ENCODE measurements at places on chromosomes 7 and 10.
A peak's percentile ranks its signal among the peaks of the same experiment; 100 is the strongest.

DNA sequence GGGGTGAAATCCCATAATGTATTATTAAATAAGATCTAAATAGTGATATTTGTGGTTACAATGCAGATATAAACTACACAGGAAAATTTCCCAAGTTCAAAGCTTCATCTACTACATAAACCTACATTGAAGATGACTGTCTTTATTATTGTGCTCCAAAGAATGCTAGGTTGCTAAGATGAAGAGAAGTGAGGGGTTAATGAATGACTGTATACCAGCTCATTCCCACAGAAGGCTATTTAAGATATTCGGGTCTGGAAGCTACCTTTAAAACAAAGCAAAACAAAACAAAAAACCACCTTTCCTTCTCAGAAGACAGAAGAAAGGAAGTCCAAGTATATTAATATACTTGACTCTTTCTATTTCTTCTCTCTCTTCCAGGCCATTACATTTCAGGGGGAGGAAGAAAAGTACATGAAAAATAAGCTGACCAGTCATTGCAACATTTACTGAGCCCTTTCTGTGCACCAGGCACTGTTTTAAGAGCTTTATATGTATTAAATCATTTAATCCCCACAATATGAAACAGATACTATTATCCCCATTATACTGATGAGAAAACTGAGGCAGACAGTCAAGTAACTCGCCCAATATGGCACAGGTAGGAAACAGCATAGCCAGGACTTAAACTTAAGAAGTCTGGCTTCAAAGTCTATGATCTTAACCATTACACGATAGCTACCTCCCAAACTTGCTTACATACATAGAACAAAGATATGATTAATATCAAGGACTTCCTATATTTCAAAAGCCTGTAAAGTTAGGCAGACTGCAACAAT lies 48.1 kb downstream of the TNPO3 start:
- no peak for DNase-seq

- DNase-seq, result no peak
These were observed 3.6 kb upstream of the GIMAP5 start for GRCh38 chr7:150733482-150734095.

DNA sequence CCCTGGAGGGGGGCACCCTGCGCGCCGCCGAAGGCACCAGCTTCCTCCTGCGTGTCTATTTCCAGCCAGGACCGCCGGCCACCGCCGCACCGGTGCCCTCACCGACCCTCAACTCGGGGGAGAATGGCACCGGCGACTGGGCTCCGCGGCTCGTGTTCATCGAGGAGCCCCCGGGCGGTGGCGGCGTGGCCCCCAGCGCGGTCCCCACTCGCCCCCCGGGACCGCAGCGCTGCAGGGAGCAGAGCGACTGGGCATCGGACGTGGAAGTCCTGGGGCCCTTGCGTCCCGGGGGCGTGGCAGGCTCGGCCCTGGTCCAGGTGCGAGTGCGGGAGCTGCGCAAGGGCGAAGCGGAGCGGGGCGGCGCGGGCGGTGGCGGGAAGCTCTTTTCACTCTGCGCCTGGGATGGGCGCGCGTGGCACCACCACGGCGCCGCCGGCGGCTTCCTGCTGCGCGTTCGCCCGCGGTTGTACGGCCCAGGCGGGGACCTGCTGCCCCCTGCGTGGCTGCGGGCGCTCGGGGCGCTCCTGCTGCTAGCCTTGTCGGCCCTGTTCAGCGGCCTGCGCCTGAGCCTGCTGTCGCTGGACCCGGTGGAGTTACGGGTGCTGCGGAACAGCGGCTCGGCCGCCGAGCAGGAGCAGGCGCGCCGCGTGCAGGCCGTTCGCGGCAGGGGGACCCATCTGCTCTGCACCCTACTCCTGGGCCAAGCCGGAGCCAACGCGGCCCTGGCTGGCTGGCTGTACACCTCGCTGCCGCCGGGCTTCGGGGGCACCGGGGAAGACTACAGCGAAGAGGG lies 594 bp downstream of the CNNM1 start:
- DNase-seq, result peak; percentile 20

- DNase-seq, result no peak
These were observed 240.5 kb downstream of the ETV1 start for GRCh38 chr7:13748998-13749397.
